Sigmoid colon (tissue), 7 donors: ENCODE measurements at places on chromosomes 16 and 17.

- no peak for DNase-seq
Measured at GRCh38 chr16:82995286-82995923, 368.6 kb downstream of the CDH13 start.

DNA sequence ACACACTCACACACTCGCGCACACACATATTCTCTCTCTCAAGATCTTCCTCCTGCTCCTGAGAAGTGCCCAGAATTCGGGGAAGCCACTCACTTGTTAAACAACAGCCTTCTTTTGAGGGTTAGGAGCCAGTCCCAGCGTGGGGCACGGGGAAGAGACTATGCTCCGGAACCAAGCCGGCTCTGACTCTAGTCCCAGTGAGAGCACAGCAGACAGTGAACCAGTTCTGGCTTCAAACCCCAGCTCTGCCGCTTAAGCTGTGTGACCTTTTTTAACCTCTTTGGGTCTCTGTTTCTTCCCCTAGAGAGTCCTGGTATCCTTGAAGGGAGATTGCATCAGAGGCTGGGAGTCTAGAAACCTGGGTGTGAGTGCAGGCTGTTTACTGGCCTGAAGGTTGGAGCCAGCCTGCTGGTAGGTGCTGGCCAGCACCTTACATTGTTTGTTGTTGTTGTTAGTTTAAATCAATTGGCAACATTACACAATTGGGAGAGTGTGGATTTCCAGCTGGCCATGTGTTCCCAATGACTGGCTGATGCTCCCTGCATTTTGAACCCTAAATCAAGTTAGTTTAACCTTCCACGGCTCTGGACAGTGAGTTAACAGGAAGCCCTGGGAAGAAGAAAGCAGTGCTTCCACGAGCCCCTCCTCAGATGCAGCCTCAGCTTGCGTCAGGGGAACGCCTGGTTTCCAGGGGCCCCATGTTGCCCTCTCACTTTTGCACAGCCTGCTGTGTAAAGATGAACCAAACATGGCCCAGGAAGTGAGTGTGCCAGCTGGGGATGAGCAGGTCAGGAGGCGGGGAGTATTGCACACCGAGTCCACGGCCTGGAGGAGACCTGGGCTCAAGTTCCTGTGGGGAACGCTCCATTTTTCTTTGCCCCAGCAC, 71.5 kb downstream of the GAS7 start:
- peak; percentile 82 for DNase-seq

DNA sequence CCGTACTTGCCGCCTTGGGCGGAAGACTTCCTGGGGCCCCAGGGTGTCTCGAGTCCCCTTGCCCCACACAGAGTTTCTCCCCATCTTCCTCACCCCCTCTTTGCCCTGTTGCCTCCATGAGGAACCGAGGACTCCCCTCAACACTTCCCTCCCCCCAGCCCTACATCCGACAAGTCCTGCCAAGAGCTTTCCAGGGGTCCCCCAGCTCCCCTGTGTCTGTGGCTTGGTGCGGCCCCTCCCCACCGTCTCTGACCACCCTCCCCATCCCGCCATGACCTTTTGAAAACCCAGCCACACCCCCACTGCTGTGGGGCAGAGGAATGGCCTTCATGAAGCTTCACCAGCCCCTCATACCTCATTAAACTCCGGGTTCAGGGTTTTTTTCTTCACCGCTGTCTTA, 11.4 kb downstream of the SCGB1C2 start:
- DNase-seq = peak; percentile 48

- no peak for DNase-seq
Measured at GRCh38 chr17:6147042-6147441, 76.9 kb downstream of the WSCD1 start.

- DNase-seq = peak; percentile 28
Measured at GRCh38 chr17:80308692-80309517, 48.3 kb downstream of the RNF213 start.

DNA sequence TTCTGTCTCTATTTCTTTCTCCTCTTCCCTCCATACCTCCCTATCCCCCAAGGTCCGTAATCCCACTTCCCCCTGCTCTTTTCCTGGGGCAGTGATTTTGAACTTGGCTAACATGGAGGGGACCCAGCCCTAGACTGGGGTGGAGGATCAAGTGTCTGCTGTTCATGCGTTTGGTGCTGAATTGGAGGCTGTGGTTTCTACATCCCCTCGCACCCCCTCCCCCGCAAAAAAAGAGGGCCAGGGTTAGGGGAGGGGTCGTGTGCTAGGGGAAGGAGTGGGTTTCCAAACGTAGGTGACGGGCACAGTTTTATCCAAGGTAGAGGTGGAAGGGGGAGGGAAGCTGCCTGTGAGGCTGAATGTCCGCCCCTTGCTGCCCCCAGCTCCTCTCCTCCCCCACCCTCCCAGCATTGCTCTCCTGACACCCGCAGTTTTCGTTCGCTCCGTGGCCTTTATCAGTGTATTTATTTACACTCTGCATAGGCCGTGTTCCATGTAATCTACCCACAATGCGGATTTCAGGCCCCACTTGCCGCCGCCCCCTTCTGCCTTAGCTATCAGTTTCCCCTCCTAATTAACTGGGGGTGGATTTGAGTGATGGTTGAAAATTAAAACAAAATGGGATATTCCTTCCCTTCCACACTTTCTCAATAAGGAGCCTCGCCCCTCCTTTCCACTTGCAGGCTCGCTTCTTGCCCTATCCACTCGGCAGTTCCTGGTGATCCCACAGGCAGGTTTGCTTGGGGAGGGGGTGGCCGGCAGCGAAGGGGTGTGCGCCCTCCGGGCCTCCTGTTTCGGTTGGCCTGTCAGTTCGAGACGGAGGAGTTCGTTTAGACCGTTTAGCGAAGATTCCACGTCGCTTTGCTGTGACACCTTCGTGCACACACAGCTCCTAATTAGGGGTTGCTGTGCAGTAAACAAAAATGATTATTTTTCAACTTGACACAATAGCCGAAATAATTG, 2.0 kb downstream of the GNAO1 start:
- DNase-seq = no peak

DNA sequence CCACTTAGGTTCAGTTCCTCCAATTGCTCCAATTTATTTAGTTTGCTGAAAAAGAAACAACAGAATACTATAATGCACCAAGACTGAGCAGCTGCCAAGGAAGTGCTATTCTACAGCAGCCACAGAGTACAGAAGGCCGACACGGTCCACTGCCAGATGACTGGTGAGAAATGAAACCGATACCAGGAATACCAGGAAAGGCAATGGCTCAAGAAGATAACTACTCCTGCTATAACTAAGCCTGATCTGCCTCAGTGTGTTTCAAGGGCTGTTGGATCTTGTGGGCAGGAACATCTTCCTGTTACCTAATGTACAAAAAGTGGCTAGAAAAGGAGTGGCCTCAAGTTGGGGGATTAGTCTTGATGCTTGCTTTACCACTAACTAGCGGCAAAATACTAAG, 32.8 kb downstream of the MARVELD3 start:
- DNase-seq = no peak

GRCh38 chr16:13234999-13235398, 333.6 kb downstream of the SHISA9 start:
- DNase-seq = no peak
